ENCODE measurements at places on chromosomes 4 and X.

DNA sequence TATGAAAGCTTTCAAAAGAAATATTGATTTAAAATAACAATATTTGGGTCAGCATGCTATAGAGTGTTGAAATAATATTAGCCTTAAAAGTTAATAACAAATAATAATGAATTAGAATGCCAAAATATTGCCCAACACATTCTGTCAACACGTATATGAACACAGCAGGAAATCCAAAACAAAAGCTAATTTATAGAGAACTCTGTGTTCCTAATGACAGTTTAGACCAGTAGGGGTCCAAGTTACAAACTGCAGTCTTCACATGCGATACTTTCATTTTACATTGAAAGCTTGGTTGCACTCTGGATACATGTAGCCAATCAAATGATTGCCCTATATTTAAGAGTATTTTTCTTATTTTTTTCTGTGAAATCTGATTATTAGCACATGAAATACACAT, 274.4 kb downstream of the DCTD start:
- DNase-seq: no peak

DNA sequence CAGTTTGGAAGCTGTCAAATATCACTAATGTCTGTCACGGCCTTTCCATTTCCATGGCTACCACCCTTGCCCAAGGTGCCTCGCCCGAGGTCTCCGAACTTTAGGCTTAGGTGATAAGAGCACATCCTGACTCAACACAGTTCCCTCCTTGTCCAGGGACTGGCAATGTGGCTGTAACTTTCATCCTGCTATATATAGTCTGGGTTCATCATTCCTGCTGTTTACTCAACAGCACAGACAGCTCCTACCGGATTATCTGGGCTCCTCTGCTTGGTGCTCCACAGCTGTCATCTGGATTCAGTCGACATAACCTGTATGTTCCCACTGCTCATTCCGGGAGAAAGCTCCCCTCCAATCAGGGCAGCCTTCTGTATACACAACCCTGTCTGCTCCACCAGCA, 51.2 kb downstream of the GATB start:
- no peak for DNase-seq

GRCh38 chrX:85111347-85111746, 107.7 kb downstream of the APOOL start:
- no peak for DNase-seq

- no peak for DNase-seq
These were observed 204.1 kb upstream of the DDX53 start for GRCh38 chrX:22795671-22796070.

GRCh38 chr4:25843340-25844097, 19.3 kb downstream of the SEL1L3 start:
- DNase-seq: no peak

- DNase-seq: peak; percentile 15
These were observed 25.5 kb downstream of the MOB1B start for GRCh38 chr4:70927502-70928137.

GRCh38 chr4:137129845-137130244, 402.4 kb downstream of the PCDH18 start:
- no peak for DNase-seq

GRCh38 chr4:173526724-173527102, 3.3 kb downstream of the HAND2 start:
- no peak for DNase-seq

- DNase-seq: no peak
These were observed 20.0 kb downstream of the OPHN1 start for GRCh38 chrX:68413254-68413653.

Data from activated T-helper 1 cell treated with anti-CD3 and anti-CD28 coated beads, Interleukin-12 subunit alpha, Interleukin-12 subunit beta, Interleukin-2, Interleukin-4 antibody, amounts not matched to agents 30 ng/mL and 10 ng/mL and 1 ng/mL, durations not matched to agents 14 hours and 24 hours and 36 hours (primary cell).